Caco-2 (cell line): ENCODE measurements at places on chromosomes 2 and 18.

- no peaks in the 10 kb centered on the region; the same call in 1 of the 2 replicates for H3K4me1 ChIP-seq
- H3K27ac ChIP-seq = no peak overlapping the region
- DNase-seq = no peak
- no peaks in the 10 kb centered on the region for H3K27me3 ChIP-seq
- no peaks in the 10 kb centered on the region for H3K36me3 ChIP-seq
Measured at GRCh38 chr2:144595686-144596072, 75.8 kb upstream of the ZEB2 start.

GRCh38 chr2:239087046-239087710 lies 239.3 kb downstream of the TWIST2 start:
- no peaks in the 10 kb centered on the region for H3K4me1 ChIP-seq
- no peak for DNase-seq
- no peaks in the 10 kb centered on the region for H3K36me3 ChIP-seq
- no peak overlapping the region for H3K4me3 ChIP-seq
- H3K27me3 ChIP-seq = no peaks in the 10 kb centered on the region
- no peak overlapping the region for H3K27ac ChIP-seq

GRCh38 chr18:11671156-11671555 lies 17.9 kb upstream of the GNAL start:
- H3K27me3 ChIP-seq = no peaks in the 10 kb centered on the region
- H3K4me1 ChIP-seq = peaks cover 8% of the 10 kb centered on the region; the same call in 1 of the 2 replicates
- DNase-seq = no peak
- H3K27ac ChIP-seq = no peak overlapping the region

- no peak for DNase-seq
- no peaks in the 10 kb centered on the region for H3K36me3 ChIP-seq
- no peak within 1 kb of the TSS for H3K4me3 ChIP-seq
- H3K27ac ChIP-seq = no peak within 1 kb of the TSS
Measured at GRCh38 chr2:100416935-100417710, at the start of gene CHST10. TSS of gene CHST10 (minus strand) at chr2:100417668. CDS start at chr2:100406675, 10,993 bp downstream.

GRCh38 chr18:9516437-9517064 lies 41.2 kb downstream of the RALBP1 start:
- H3K4me1 ChIP-seq = peaks cover 31% of the 10 kb centered on the region
- DNase-seq = no peak
- H3K27me3 ChIP-seq = no peaks in the 10 kb centered on the region
- no peak overlapping the region for H3K4me3 ChIP-seq

DNA sequence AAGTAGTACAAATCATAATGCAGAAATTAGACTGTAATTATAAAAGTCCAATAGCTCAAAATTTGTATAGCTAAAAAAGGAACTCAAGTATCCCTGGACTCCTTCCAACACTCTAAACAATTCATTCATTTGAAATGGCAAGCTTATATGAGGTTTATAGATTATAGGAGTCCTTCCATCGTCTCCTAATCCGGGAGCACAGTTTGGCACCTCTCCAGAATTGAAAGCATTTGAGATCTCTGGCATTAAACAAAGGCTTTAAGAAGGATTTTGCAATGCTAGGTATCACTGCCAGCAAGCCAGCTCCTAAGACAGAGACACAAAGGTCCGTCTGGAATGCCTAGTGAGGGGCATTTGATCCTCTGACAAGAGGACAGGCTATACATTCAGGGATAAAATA lies 90.9 kb downstream of the ACVR1 start:
- no peak for DNase-seq
- H3K27me3 ChIP-seq = no peaks in the 10 kb centered on the region
- H3K27ac ChIP-seq = no peak overlapping the region
- 0 out of 2 replicates have a peak, but pooled peaks cover 6% of the 10 kb centered on the region for H3K4me1 ChIP-seq
- no peaks in the 10 kb centered on the region for H3K36me3 ChIP-seq

- no peak overlapping the region for H3K27ac ChIP-seq
- H3K4me3 ChIP-seq = no peak overlapping the region
- no peaks in the 10 kb centered on the region for H3K4me1 ChIP-seq
- H3K36me3 ChIP-seq = no peaks in the 10 kb centered on the region
- no peak for DNase-seq
Measured at GRCh38 chr2:62186156-62186905, 9.6 kb upstream of the B3GNT2 start.

DNA sequence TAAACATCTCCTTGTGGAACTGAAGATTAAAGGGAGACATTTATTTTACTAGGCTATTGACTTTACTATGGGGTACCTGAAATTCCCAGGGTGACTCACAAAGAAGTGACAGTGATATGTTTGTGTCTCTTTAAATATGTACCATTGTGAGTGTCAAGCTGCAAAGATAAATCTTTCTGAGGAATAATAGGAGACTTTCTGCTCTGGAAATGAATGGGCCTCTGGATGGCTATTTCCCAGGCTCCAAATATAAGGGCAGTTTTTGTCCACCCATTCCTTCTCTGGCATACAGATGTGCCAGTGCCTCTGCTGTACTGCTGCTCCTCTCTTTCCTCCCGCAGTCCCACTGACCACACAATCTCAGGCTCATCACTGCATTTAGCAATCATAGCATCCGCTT lies 586.4 kb upstream of the CNTNAP5 start:
- H3K27ac ChIP-seq = no peak overlapping the region
- H3K4me1 ChIP-seq = no peaks in the 10 kb centered on the region
- H3K36me3 ChIP-seq = no peaks in the 10 kb centered on the region
- no peak for DNase-seq
- H3K4me3 ChIP-seq = no peak overlapping the region

GRCh38 chr18:46110406-46110805 lies 6.2 kb downstream of the HAUS1 start:
- H3K27me3 ChIP-seq = no peaks in the 10 kb centered on the region
- no peaks in the 10 kb centered on the region for H3K36me3 ChIP-seq
- H3K27ac ChIP-seq = no peak overlapping the region
- H3K4me3 ChIP-seq = no peak overlapping the region

DNA sequence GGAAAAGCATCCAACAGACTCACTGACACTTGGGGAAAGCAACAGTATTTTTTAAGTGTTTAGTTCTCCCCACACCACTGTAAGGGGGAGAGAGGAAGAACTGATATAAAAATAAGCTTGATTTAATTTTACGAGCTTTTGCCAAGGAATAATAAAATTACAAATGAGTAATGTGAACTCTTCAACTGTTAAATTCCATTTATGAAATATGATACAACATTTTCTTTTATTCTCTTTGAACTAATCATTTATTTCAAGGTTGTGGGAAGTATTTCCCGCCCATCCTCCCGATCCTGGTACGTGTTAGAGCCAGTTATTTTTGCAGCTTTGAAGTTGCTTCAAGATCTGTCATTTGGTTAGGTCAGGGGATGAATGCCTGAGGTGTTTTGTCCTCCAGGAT lies 35.2 kb downstream of the WDPCP start:
- H3K4me3 ChIP-seq = no peak overlapping the region
- no peak for DNase-seq
- no peaks in the 10 kb centered on the region for H3K27me3 ChIP-seq
- no peak overlapping the region for H3K27ac ChIP-seq
- H3K4me1 ChIP-seq = 0 out of 2 replicates have a peak, but pooled peaks cover 6% of the 10 kb centered on the region
